ENCODE measurements at places on chromosomes 11 and 22.
A peak's percentile ranks its signal among the peaks of the same experiment; 100 is the strongest.

GRCh38 chr11:134475951-134476350, 63.9 kb upstream of the B3GAT1 start:
- no peak for DNase-seq

DNA sequence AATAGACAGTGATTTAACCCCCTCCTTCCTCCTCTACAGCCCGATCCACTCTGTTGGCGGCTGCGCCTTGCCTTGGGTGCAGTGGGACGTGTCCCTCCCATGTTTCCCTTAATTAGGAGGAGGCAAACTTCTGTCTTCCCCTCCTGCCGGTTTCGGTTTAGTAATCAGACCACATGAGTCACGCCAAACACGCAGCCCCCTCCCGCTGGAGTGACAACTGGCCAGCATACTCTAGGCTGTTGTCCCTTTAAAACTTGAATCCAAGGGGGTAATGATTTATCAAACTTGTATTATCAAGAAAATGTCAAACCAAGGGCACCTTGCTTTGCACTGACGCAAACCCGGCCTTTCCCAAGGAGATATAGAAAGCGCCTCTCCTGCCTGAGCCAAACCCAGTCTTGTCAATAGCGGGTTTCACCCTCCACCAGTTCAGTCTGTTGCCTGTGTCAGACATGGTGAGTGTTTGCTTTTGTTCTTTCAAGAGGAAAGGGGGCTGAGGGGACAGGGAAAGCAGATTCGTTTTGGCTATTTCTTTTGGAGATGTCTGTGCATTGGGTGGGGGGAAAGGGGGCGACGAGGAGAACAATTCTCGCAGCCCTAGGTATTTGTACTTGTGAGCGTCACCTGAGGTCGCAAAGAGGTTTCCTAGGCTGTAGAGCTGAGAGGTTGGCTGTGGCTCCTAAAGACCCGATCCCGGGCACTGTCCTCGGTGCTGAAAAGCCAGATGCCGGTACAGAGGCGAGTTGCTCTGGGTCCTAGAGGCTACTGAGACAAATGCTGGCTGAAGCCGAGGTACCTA, at the start of gene SLC6A5:
SLC6A5 (plus strand) TSS at position 388 of the 799 bp plus-strand sequence; CDS start at position 453, 65 bp downstream.
- no peak for DNase-seq

DNA sequence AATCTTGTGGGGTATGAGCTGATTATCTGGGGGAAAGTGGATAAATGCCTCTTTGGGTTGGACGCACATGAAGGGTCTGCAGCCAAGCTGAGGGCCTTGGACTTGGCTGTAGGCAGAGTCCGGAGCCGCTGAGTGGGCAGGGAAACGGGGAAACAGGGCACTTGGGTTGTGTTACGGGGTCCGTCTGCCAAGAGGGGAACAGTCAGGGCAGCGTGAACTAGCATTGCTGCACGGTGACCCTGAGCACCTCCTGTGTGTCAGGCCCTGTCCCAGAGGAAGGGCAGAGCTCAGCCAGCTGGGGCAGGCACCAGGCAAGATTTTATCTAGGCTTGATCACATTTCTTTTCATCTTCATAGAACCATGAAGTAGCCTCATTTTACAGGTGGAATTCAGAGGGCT, 11.9 kb downstream of the FAM83F start:
- no peak for DNase-seq

GRCh38 chr11:44338698-44339529, 29.0 kb upstream of the ALX4 start:
- no peak for DNase-seq

DNA sequence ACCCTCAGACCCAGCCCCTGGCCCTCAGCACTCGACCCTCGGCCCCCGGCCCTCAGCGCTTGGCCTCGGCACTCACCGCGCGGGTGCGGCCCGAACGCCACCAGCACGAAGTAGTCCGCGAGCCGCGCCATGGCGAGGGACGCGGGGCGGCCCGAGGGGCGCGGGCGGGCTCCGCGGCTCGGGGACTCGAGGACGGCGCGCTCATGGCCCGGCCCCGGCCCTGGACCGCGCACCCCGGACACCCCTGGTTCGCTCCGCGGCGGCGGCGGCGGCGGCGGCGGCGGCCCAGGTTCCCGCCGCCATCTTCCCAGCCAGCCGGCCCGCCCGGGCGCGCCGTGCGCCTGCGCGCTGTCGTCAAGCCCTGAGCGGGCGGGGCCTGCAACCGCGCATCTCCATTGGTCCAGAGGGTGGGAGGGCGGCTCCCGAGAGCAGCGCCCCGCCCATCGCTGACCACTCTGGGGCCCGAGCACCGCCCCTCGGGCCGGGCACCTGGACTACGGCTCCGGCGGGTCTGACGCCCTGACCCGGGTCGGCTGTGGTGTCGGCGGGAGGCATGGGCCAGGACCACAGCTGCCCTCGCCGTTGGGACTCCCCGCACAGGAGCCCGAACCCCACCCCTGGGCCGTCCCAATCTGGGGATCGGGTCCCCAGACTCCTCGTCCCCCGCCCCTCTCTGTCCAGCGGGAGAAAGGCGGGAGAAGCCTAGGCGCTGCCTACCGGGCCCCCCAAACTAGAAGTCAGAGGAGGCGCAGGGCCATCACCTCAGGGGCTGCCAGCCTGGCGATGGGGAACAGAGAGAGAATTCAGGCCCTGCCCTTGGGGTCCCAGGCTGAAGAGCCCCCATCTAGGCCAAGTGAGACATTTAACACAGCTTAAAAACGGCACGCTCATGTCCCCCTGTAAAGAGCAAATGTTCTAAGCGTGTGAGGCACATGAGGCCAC, at the start of gene SBF1:
SBF1 (minus strand) TSS at position 326 of the 942 bp plus-strand sequence; CDS start at position 131, 195 bp downstream.
- DNase-seq, result peak; percentile 64
